ENCODE measurements at places on chromosomes 12 and 14. TPM values are rescaled to one million over a fixed set of nuclear protein-coding genes. Genes with fewer than 3 reads are reported as not detected.

MGP gene
- 6.7 TPM for total RNA-seq

ESPL1 gene
- 1.9 TPM for total RNA-seq

RAB21 gene
- total RNA-seq: 33.4 TPM

IKBIP gene
- total RNA-seq: 48.5 TPM

MYF5 gene
- total RNA-seq: not detected

FAM222A gene
- total RNA-seq: under 0.01 TPM

KCNJ8 gene
- 5.5 TPM for total RNA-seq

DACT1 gene
- 20.8 TPM for total RNA-seq

KRT3 gene
- total RNA-seq: not detected

CCDC175 gene
- not detected for total RNA-seq

TMPRSS12 gene
- total RNA-seq: not detected

HOXC4 gene
- total RNA-seq: 0.16 TPM

SERPINA4 gene
- total RNA-seq: not detected

MIPOL1 gene
- total RNA-seq: 10.2 TPM

DEPDC4 gene
- total RNA-seq: 0.43 TPM

ABCB9 gene
- 12.9 TPM for total RNA-seq

FAM90A1 gene
- total RNA-seq: not detected

OR6C2 gene
- not detected for total RNA-seq

SLC6A13 gene
- total RNA-seq: not detected

ACSS3 gene
- 12.2 TPM for total RNA-seq
